ENCODE measurements at places on chromosomes 1 and 21.

DNA sequence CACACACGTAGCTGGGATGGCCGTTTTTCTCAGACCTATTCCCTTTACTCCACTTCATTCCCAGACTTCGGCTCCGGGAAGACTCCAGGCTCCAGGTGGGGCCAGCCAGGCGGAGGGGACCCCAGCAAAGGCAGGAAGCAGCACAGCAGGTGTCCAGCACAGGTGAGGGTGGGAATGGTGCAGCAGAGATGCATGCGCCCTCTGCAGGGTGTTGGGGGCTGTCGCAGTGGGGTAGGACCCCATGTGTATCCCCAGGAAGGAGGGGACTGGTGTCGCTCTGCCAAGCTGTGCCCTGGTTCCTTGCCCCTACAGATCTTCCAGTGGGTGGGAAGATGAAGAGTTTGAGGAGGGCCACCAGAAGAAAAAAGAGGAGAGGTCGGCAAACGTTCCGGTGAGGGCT is 5.3 kb downstream of the TTC24 start:
- DNase-seq, result no peak

DNA sequence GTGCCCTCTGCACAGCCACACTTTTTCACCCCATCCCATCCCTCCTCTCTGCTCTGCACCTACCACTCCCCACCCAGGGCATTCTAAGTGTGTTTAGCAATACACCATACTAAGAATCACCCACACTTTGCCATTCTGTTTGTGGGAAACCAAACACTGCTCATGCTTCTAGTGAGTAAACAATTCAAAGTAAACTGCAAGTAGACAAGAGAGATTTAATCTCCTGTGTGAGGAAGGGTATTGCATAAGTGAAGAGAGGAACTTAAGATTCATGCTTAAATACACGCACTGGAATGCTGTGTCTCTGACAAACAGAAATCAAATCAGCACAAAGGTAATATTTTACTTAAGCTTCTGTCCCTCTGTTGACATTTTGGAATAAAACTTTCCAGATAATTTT is 4.8 kb upstream of the EDARADD start:
- no peak for DNase-seq

- no peak for DNase-seq
Observed at GRCh38 chr1:220013497-220013896, 32.8 kb downstream of the EPRS1 start.

- peak; percentile 43 for DNase-seq
Observed at GRCh38 chr1:244918421-244919319, 54.3 kb upstream of the HNRNPU start.

Measured in NCI-H345 (cell line).